Right renal cortex interstitium (tissue), 3 donors: ENCODE measurements at places on chromosomes 7 and 10.

GRCh38 chr10:70364772-70365091 is 17.7 kb downstream of the LRRC20 start:
- no peak for DNase-seq

GRCh38 chr10:113820507-113820906 is 33.4 kb downstream of the DCLRE1A start:
- DNase-seq = no peak

DNA sequence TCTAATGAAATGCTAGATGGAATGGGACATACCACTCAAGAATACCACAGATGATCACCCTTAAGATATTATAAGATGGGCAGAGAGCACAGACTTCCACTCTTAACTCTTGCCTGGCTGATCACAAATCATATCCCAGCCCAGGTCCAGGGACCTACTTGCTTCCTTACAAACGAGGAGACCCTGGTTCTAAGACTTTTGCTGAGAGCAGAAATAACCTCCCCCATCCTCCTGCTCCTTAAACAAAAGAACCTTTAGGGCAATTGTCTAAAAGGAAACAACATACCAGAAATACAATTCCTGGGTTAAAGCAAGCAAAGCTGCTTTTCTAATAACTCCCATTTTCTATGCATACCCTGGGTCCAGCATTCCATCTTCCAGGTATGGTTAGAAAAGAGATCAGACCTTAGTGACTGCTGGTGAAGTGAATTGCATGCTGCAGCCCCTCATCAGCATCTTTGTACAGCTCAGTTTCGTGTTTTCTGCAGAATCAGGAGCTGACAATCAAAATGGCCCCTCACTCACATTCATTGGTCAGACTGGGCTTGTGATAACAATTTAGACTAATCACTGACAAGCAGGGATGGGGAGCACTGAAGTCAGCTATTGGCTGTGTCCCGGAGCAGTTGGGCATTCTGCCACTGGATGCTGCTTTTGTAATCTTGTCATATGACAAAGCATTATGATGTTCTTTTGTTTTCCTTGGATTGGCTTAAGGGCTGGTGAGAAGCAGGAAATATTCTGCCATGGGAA is 14.6 kb downstream of the IFIT3 start:
- DNase-seq = no peak

DNA sequence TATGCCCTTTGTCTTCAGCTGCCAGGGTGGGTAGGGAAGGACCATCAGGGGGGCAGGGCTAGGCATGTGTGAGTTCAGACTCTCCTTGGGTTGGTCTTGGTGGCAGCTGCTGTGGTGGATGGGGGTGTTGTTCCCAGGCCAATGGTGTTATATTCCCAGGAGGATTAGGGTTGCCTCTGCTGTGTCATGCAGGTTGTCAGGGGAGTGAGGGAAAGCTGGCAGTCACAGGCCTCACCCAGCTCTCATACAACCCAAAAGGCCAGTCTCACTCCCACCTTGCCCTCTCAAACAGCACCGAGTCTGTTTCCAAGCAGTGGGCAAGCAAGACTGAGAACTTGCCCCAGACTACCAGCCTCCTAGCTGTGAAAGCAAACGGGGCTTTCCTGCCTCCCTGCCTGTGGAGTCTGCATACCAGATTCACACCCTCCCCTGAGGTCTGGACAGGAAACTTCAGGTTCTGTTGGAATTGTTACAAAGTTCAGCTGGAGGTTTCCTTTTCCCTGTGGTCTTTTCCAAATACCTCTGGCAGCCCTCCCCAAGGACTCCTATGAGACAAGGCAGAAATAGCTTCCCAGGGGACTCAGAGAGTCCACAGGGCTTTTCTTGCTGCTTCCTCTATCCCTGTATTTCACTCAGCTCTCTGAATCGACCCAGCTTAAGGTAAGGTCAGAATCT is 1.4 kb downstream of the HYAL4 start:
- no peak for DNase-seq

GRCh38 chr7:23404546-23405239 is 65.6 kb downstream of the IGF2BP3 start:
- no peak for DNase-seq

- DNase-seq = no peak
These were observed 152.5 kb upstream of the AKR1E2 start for GRCh38 chr10:4673279-4674040.

DNA sequence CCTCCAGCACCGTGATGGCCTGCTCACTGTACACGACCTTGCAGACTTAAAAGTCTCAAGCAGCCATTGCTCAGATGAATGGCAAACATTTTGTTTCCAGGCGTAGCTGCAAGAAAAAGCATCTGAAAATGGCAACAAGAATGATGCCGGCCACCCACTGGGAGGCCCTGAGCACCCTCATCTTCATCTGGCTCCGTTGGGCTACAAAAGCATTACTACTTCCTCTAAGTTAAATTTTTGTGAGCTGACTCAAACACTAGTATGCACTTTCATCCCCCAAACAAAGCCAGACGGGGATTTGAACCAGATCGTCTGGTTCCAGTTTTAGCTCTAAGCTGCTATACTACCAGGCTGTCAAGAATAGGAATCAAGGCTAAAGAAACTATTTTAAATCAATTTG is 116.6 kb upstream of the CDK1 start:
- DNase-seq = no peak

DNA sequence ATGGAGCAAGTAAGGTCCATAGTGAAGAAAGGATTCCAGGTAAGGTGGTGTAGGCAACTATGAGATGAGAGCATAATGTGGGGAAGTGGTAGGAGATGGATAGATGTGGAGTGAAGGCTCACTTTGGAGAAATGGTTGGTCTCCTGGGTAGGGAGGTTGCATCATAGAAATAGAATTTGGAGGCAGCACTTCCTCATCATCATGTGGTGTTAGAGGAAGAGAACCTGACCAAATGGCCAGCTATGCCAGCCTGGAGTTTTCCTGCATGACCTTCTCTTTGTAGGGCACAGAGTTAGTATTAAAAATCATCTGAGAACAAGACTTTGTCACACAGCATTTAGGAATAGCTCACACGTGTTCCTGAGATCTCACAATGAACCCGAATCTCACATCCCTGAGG is 126.7 kb upstream of the CXCL12 start:
- no peak for DNase-seq

DNA sequence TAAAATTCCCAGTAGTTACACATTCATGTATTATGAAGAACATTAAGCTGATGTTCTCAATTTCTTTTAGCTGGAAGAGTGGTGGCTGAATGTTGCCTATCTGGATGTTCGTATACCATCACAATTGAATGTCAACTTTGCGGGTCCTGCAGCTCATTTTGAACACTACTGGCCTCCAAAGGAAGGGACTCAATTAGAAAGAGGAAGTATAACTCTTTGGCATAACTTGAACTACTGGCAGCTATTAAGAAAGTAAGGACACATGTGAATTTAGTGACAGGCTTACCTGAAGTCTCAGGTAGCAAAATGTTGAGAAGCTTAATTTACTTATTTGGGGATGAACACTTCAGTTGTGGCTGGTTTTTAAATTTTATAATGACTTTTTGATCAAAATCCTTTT is 15.9 kb downstream of the CROT start:
- DNase-seq = no peak

- DNase-seq = no peak
These were observed 60.6 kb downstream of the PRTFDC1 start for GRCh38 chr10:24891823-24892222.
